Epithelial cell of proximal tubule (primary cell): ENCODE measurements at places on chromosomes 1 and 21. TPM values are rescaled to one million over a fixed set of nuclear protein-coding genes. Genes with fewer than 3 reads are reported as not detected.

DNA sequence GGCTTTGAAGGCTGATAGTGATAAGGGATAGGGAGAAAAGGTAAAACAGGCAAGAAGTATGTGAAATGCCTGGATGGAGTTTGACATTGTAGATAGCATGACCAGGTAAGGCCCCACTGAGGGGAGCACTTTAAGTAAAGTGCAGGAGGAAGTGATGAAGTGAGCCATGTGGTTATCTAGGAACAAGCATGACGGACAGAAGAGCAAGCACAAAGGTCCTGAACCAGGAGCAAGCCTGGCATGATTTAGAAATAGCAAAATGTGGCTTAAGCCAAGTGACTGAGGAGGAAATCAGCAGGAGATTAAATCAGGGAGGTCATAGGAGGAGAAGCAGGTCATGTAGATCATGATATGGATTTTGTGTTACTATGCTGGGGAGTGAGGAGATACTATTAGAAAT, 129.2 kb downstream of the GLUL start:
- no peak for DNase-seq

DNA sequence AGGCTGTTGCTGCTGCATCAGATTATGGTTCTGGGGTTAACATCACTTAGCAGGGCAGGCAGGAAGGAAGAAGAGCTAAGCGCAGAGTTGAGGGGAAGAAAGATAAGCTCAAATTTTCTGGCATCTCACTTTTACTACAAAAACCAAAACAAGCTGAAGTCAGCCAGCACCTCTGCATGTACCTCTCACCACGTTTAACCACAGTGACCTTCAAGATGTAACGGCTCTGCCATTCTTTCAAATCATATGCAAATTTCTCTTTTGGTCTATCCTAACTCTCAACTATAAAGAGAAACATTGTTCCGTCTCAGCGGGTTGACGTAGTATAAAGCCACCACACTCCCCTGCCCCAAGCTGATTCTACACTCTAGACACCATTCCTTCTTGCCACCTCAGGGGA, 154.4 kb downstream of the OMA1 start:
- no peak for DNase-seq

DNA sequence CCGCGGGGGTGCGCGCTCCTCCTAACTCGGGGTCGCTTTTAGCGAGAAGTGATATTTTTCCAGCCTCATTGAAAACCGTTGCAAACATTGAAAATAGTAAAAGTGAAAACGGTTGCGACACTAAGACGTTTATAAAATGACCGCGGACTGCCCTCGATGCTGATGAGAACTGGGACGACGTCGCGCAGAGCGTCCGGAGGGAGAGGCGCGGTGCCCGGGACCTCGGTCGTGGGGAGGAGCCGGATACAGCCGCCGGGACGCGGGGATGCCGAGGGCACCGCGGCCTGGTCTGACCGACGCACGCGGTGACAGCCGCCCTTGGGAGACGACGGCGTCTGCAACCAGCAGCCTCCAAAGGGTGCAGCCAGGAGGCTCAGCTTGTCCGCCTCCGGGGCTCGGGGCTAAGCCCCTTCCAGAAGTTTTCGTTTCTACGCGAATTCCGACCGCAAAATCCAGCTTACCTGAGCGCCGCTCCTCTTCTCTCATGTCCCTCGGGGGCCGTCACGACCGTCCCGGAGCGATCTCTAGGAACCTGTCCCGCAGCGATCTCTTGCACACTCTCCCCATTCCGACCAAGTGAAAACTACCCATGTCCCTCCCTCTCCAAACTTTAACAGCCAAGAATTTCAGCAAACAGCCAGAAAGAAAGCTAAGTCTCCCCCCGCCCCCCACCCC, 144.4 kb upstream of the ETS2 start:
- no peak for DNase-seq

GRCh38 chr1:115467196-115467595, 129.1 kb upstream of the NGF start:
- no peak for DNase-seq

GRCh38 chr1:246592695-246593094, 26.4 kb downstream of the CNST start:
- no peak for DNase-seq

Gene HEYL
- 0.14 and 1.3 TPM in 2 replicates for total RNA-seq
